Keratinocyte (primary cell): ENCODE measurements at places on chromosomes 16 and 17. TPM values are rescaled to one million over a fixed set of nuclear protein-coding genes. Genes with fewer than 3 reads are reported as not detected.

SULT1A4 gene
- polyA plus RNA-seq, result 0.89 to 1.7 TPM (median 1.2 TPM) in 3 replicates

COL1A1 gene
- polyA plus RNA-seq, result 0.55 to 2.3 TPM (median 1.4 TPM) in 3 replicates

KNOP1 gene
- 13.6 to 19.8 TPM (median 16.8 TPM) in 3 replicates for polyA plus RNA-seq

KRTAP2-2 gene
- not detected in 3 replicates for polyA plus RNA-seq

OR1E2 gene
- not detected in 3 replicates for polyA plus RNA-seq

SLC52A1 gene
- 0.16 to 0.21 TPM (median 0.21 TPM) in 3 replicates for polyA plus RNA-seq

FNDC8 gene
- polyA plus RNA-seq, result not detected in 3 replicates

DNA sequence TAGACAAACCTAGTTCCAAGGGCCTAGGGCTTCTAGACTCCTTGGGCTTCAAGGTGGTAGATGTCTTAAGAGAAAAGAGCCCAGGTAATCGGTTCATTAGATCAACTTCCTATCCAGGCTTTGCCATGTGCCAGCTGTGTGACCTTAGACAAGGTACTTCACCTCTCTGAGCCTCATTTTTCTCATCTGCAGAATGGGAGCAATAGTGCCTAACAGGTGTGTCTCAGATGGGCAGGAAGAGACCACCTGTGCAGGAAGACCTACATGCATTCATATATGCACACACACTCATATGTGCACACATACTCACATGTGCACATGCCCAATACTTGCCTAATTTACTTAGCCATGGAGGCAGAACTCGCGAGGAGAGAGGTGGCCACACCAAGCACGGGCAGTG, 15.7 kb downstream of the SLC12A3 start:
- no peak overlapping the region for H3K27ac ChIP-seq
- peaks cover 8% of the 10 kb centered on the region for H3K4me1 ChIP-seq
- no peak overlapping the region for H3K4me3 ChIP-seq
- H3K36me3 ChIP-seq, result no peaks in the 10 kb centered on the region
- H3K27me3 ChIP-seq, result no peaks in the 10 kb centered on the region

- H3K4me1 ChIP-seq, result peaks cover 12% of the 10 kb centered on the region
- DNase-seq, result no peak
- H3K36me3 ChIP-seq, result no peaks in the 10 kb centered on the region
- peaks cover 4% of the 10 kb centered on the region for H3K27me3 ChIP-seq
- no peak overlapping the region for H3K4me3 ChIP-seq
Measured at GRCh38 chr16:31243734-31244670, 15.8 kb upstream of the ITGAM start.

DNA sequence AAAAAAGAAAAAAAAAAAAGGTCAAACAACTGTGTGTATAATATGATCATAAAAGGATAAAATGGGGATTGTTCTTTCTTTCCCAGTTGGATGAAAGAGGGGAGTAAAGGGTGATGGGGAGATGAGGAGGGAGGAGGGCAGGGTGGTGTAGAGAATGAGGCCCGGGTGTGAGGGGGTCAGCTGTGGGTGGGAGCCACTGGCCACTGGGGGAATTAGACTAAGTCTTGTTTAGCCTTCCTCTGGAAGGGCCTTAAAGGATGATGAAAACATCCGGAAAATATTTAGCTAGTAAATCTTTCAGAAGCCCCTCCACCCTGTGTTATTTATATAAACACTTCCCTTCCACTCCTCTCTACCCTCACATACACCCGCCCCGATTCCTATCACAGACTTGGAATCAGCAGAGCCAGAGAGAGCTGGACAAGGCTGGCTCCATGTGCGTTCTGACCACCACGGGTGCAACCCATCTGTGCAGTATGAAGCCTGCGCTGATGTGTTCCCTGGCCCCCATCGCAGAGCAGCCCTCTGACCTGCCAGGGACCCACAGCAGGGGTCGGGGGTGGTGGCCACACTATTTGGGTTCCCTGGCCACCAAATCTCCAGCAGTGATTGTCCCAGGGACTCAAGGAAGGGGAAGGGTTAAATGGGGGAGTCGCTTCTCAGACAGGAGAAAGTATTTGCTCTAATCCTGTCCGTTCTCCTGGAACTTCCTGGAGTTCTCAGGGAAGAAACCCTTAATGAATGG, 72.7 kb downstream of the GAS7 start:
- H3K36me3 ChIP-seq, result no peaks in the 10 kb centered on the region
- H3K4me1 ChIP-seq, result no peaks in the 10 kb centered on the region
- peaks cover 1% of the 10 kb centered on the region for H3K27me3 ChIP-seq

GRCh38 chr16:51710186-51710585, 559.1 kb upstream of the SALL1 start:
- H3K36me3 ChIP-seq, result no peaks in the 10 kb centered on the region
- H3K27me3 ChIP-seq, result no peaks in the 10 kb centered on the region
- H3K4me1 ChIP-seq, result no peaks in the 10 kb centered on the region
- H3K4me3 ChIP-seq, result no peak overlapping the region
- H3K27ac ChIP-seq, result no peak overlapping the region
- no peak for DNase-seq

- peaks cover 7% of the 10 kb centered on the region for H3K4me1 ChIP-seq
- H3K36me3 ChIP-seq, result peaks cover 23% of the 10 kb centered on the region
- no peak overlapping the region for H3K4me3 ChIP-seq
- no peaks in the 10 kb centered on the region for H3K27me3 ChIP-seq
- no peak overlapping the region for H3K27ac ChIP-seq
- DNase-seq, result no peak
Measured at GRCh38 chr17:17801800-17802481, 34.8 kb downstream of the SREBF1 start.
